Naive B cell (primary cell): ENCODE measurements at places on chromosomes 7 and 10. TPM values are rescaled to one million over a fixed set of nuclear protein-coding genes. Genes with fewer than 3 reads are reported as not detected.
A peak's percentile ranks its signal among the peaks of the same experiment; 100 is the strongest.

Gene GNAT3
- not detected for polyA plus RNA-seq

Gene TEX36
- polyA plus RNA-seq: not detected

Gene H2BK1
- not detected for polyA plus RNA-seq

Gene GRID2IP
- 0.08 TPM for polyA plus RNA-seq

DNA sequence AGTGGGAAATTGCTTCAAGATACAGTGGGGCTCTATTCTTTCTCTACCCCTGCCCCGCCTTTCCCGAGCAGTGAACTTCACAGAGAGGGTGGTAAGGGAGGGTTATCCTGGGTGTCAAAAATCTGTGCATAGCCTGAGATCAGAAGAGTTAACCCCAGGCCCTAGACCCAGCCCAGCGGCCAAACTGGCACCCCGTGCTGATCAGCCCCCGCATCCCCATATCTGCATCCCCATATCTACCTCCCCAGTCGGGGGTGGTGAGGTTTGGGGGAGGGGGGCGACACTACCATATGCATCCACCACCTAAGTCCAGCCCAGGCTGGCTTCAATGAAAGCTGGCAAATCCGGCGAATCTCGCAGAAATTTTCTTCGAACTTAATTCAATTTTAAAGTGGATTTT, 7.0 kb upstream of the DLX6 start:
- no peak overlapping the region for H3K27ac ChIP-seq
- DNase-seq: no peak
- peaks cover 6% of the 10 kb centered on the region for H3K36me3 ChIP-seq
- H3K4me1 ChIP-seq: no peaks in the 10 kb centered on the region
- H3K27me3 ChIP-seq: peaks cover 76% of the 10 kb centered on the region

DNA sequence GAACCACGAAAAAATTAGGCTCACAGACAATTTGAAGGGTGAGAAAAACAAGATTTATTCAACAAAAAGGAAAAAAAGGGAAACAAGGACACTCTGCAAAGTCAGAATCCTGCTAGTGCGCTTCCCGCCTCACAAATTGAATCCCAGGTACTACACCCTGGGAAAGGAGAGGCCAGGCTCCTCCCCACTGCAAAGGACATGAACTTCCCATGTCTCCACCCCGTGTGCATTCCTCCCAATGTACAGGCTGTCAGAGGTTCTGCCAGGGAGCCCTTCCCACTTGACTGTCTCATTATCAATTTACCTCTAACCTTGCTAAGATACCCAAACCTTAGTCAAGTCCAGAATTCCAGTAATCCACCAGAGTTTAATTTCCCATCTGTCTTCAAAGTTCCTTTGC, 70.4 kb upstream of the CDK1 start:
- peaks cover 23% of the 10 kb centered on the region for H3K27me3 ChIP-seq
- no peaks in the 10 kb centered on the region for H3K36me3 ChIP-seq
- no peak overlapping the region for H3K4me3 ChIP-seq
- H3K4me1 ChIP-seq: no peaks in the 10 kb centered on the region
- DNase-seq: no peak

DNA sequence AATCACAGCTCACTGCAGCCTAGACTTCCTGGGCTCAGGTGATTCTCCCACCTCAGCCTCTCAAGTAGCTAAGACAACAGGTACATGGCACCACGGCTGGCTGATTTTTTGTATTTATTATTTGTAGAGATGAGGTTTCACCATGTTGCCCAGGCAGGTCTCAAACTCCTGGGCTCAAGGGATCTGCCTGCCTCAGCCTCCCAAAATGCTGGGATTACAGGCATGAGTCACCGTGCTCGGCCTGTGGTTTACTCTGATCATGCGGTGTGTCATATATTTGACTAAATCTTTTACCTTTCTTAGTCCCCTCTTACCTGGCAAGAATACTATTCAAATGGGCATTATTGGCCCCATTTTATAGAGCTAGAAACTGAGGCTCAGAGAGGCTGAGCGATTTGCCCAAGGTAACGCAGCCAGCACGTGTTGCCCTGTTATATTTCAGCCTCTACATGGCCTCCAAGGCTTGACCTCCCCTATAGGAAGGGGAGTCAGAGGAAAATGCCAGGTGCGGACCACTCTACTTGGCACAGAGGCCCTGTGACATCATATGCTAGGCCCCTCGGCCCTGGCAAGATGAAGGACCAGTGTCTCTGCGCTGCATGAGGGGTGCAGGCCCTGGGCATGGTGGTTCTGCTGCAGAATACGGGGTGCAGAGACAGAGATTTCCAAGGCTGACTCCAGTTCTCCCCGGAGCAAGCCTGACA, 8.2 kb downstream of the ZCCHC24 start:
- no peak overlapping the region for H3K4me3 ChIP-seq
- no peaks in the 10 kb centered on the region for H3K4me1 ChIP-seq
- DNase-seq: no peak
- H3K27me3 ChIP-seq: peaks cover 7% of the 10 kb centered on the region

DNA sequence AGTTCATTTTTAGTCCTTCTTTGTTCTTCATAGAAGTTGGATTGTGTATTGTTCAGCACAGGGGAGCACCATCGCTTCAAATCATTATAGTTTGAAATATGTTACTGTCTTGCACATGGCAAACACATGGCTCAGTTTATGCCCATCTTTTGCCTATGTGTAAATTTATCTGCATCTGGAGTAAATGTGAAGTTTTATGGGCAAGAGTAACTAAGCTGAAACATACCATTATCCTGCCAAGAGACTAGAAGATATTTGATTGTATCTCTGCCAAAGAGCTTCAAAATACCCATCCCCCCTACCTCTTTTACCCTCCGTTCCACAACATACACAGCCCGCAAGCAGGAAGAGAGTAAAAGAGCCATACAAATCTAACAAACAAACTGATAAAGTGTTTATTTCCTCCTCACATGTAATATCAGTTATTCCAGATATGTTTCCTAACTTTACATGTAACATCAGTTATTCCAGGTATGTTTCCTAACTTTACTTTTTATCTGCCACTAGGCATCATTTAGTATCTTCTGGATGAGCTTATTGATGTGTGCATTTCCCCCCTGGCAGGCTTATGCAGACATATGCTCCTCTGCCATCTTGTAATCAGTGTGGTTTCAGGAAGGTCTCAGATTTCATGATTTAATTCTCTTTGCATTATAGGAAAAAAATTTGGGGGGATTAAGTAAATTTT, 127.7 kb downstream of the SRI start:
- no peaks in the 10 kb centered on the region for H3K4me1 ChIP-seq
- H3K36me3 ChIP-seq: no peaks in the 10 kb centered on the region
- no peak for DNase-seq
- H3K27ac ChIP-seq: peak overlapping the region; percentile 4
- no peaks in the 10 kb centered on the region for H3K27me3 ChIP-seq

- H3K27me3 ChIP-seq: no peaks in the 10 kb centered on the region
- H3K36me3 ChIP-seq: no peaks in the 10 kb centered on the region
- DNase-seq: no peak
- H3K27ac ChIP-seq: no peak overlapping the region
- H3K4me3 ChIP-seq: no peak overlapping the region
Measured at GRCh38 chr10:37972396-37972795, 4.1 kb downstream of the ZNF25 start.

DNA sequence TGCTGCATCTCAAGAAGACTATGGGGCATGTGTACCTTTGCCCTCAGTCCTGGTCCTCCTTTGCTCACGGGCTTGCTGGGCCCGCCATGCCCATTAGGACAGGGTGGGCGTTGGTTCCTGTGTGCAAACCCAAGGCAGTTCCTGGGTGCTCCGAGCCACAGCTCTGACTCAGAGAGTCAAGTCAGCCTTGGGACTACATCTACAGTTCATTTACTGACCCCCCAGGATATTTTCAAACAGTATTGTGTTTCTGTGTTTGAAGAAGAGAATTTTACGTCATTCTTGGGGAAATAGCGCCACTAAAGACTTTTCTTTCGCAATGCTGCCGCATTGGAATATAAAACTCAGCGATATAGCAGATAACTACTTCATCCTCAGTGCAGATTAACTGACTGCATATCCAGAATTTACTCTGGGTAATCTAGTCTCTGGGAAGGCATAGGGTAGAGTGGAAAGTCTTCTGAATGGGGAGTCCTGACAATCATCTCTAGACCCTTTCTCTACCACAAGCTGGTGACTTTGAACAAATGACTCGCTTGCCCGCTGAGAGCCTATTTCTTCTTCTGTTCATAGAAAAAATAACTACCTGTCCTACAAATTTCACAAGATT, 638.9 kb upstream of the FZD8 start:
- no peaks in the 10 kb centered on the region for H3K36me3 ChIP-seq
- no peak overlapping the region for H3K27ac ChIP-seq

DNA sequence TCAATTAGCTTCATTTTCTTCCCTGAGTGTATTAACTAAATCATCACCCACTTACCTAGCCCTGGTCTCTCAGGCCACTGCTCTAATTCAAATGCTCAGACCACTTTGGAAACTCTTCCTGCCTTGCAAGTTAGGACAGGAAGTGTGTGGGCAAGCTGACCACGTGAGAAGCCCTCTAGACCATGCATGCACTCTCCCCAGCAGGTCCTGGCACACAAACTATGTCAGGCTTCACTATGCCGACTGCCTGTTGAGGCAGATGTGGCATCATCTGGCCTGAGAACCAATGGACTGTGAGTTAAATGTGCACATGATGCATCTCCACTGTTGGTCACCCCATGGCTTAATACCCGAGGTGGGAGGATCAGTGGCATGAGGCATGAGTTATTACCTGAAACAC, 439.6 kb downstream of the GRID1 start:
- H3K27me3 ChIP-seq: peaks cover 25% of the 10 kb centered on the region
- no peaks in the 10 kb centered on the region for H3K4me1 ChIP-seq
- H3K27ac ChIP-seq: no peak overlapping the region
- H3K4me3 ChIP-seq: no peak overlapping the region
- DNase-seq: no peak

GRCh38 chr10:85611746-85612377, 754.7 kb downstream of the GRID1 start:
- H3K27ac ChIP-seq: no peak overlapping the region
- no peak for DNase-seq
- H3K36me3 ChIP-seq: no peaks in the 10 kb centered on the region
- peaks cover 7% of the 10 kb centered on the region for H3K4me1 ChIP-seq

GRCh38 chr7:157153260-157153659, 14.5 kb downstream of the UBE3C start:
- H3K4me1 ChIP-seq: peaks cover 57% of the 10 kb centered on the region
- no peaks in the 10 kb centered on the region for H3K27me3 ChIP-seq
- H3K36me3 ChIP-seq: peaks cover 10% of the 10 kb centered on the region
- DNase-seq: no peak
- no peak overlapping the region for H3K27ac ChIP-seq

GRCh38 chr10:95391581-95392216, 100.9 kb upstream of the PDLIM1 start:
- no peak for DNase-seq
- H3K4me1 ChIP-seq: peaks cover 10% of the 10 kb centered on the region
- no peak overlapping the region for H3K4me3 ChIP-seq
- H3K36me3 ChIP-seq: no peaks in the 10 kb centered on the region

DNA sequence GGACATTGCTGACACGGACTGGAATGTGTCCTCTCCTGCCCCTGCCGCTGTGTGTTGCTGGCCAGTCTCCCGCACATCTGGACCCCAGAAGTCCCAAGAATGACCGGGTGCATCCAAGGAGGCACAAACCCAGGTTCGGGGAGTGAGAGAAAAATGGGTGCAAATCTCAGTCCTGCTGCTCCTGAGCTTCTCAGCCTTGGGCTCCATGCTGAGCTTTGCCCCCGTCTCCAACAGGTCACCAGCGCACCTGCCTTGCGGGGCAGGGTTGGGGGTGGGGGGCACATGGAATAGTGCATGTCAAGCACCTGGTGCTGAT, 6.0 kb upstream of the NANOS1 start:
- H3K4me1 ChIP-seq: peaks cover 5% of the 10 kb centered on the region
- peaks cover 54% of the 10 kb centered on the region for H3K27me3 ChIP-seq
- no peak overlapping the region for H3K27ac ChIP-seq
- no peak overlapping the region for H3K4me3 ChIP-seq

DNA sequence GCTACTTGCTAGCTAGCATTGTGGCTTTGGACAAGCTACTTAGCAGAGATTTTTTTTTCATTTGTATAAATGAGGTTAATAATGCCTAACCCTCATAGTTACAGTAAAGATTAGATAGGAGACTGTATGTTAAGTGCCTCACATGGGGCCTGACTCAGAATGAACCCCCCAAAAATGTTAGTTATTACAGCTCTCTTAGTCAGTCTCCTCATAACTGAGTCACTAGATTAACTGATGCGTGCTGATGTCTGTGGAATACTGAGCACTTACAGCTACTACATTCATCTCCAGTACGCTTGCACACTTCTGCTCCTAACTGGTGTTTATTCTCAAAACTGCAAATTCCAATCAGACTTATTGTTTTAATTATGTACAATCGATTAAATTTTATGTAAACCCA, 315.3 kb downstream of the SNX13 start:
- no peaks in the 10 kb centered on the region for H3K4me1 ChIP-seq
- H3K27me3 ChIP-seq: no peaks in the 10 kb centered on the region
- no peaks in the 10 kb centered on the region for H3K36me3 ChIP-seq
- H3K27ac ChIP-seq: no peak overlapping the region
- no peak overlapping the region for H3K4me3 ChIP-seq

DNA sequence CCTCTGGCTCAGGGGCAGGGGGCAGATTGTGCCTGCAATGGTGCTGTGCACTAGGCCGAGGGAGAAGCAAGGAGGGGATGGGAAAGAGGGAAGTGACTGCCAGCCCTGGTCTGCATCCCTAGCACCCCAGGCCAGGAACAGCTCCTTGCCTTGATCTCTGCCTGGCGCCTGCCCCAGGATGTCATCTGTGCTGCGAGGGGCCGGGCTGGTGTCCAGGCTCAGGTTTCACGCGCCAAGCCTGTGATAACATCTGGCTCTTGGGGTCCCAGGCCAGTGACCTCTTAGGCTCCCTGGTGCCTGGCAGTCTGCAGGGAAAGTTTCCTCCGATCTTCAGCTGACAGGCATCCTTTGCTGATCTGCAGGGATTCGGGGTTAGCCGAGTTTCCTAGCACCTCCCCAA, 193.5 kb upstream of the GPR26 start:
- no peak overlapping the region for H3K4me3 ChIP-seq
- H3K36me3 ChIP-seq: no peaks in the 10 kb centered on the region
- no peaks in the 10 kb centered on the region for H3K4me1 ChIP-seq
- H3K27ac ChIP-seq: no peak overlapping the region
- no peak for DNase-seq
